H1 (cell line): ENCODE measurements at places on chromosomes 5 and 9. TPM values are rescaled to one million over a fixed set of nuclear protein-coding genes. Genes with fewer than 3 reads are reported as not detected.

The GADD45G gene
- total RNA-seq: 7.0 and 9.2 TPM in 2 replicates

The PDE6A gene
- total RNA-seq: not detected in 2 replicates

The STXBP1 gene
- 60.9 and 61.9 TPM in 2 replicates for total RNA-seq

The COL23A1 gene
- 4.7 and 5.9 TPM in 2 replicates for total RNA-seq

The SPINK6 gene
- total RNA-seq: not detected in 2 replicates

The UBAP2 gene
- 72.0 and 75.0 TPM in 2 replicates for total RNA-seq

The UBE2QL1 gene
- 0.43 and 0.44 TPM in 2 replicates for total RNA-seq

The SPATA31E1 gene
- 0.09 TPM in 1 of 2 replicates, not detected in the other for total RNA-seq

The EGR1 gene
- 35.5 and 39.6 TPM in 2 replicates for total RNA-seq

DNA sequence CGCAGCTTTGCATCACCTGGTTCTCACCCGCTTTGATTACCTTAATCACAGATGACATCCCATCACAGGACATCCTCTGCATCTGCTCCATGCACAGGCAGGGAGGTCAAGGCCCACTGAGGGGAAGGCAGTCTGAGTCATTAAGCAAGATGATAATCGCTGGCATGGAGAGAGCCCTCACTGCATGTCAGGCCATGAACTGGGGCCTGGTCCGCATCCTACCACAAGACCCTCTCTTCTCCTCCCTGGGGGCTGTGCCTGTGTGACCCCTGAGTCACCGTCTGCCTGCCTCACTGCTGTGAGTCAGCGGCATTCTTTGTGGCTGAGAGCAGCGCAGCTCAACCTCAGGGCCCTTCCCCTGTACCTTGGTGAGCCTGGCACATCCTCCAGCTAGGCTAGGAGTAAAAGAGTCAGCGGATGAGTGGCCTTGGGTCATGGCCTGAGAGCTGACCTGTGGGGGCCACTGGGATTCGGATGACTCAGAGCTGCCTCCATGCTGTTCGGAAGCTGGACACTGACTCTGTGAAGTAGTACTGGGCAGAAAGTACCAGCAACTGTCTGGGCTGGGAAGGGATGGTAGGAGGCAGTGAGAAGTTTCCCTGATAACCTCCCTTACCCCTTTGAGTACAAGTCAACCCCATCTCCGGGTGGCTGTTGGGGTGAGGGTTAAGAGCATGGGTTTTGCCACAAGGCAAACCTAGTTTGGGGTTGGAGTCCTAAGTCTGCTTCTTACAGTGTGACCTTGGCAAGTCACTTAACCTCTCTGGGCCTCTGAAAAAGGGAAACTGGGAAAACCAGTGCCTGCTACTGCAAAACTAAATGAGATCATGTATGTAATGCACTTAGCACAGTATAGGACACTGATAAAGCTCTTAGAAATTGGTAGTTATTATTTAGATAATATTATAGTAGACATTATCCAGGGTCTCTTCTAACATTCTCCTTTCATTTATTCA lies 14.6 kb upstream of the ARSI start:
- H3K4me3 ChIP-seq: no peak overlapping the region
- no peaks in the 10 kb centered on the region for H3K27me3 ChIP-seq

GRCh38 chr9:126761274-126761673 lies 43.6 kb upstream of the ZBTB43 start:
- no peaks in the 10 kb centered on the region for H3K36me3 ChIP-seq
- H3K4me1 ChIP-seq: no peaks in the 10 kb centered on the region
- H3K27me3 ChIP-seq: no peaks in the 10 kb centered on the region
- H3K27ac ChIP-seq: no peak overlapping the region
- DNase-seq: no peak

DNA sequence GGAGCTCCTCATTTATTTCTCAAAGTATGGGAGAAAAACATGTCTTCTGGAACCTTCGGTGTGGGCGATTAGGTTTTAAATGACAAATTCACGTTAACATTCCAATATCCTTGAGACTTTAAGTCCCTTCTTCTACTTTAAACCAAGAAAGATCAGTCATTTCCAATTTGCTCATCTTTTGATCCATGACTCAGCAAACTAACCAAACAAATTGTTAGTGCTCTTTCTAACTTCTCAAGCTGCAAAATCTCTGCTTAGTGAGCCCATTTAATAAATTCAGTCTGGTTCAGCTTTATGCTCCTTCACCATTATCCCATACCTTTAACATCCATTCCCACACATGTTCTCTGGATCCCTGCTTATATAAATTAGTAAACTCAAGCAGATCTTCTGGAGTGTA lies 5.5 kb upstream of the CCDC180 start:
- H3K4me3 ChIP-seq: no peak overlapping the region
- DNase-seq: no peak
- H3K4me1 ChIP-seq: peaks cover 4% of the 10 kb centered on the region
- no peak overlapping the region for H3K27ac ChIP-seq
- H3K27me3 ChIP-seq: no peaks in the 10 kb centered on the region

DNA sequence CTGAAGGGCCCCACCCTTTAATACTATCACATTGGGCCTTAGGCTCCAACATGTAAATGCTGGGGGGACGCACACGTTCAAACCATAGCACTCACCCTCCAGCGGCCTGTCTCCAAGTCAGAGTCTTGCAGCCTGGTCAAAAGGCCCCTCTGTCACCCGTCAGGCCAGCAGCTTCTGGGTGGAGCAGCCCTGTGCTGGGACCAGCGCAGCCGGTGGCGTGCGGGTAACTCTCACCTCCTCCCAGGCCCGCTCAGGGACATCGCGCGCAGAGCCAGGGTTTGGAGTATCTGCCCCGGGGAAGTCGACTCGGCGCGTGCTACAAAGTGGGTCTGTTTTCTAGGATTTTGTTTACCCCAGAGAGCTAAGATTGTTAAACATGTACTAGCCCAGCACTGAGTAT lies 93.0 kb upstream of the COL5A1 start:
- DNase-seq: no peak
- H3K4me3 ChIP-seq: no peak overlapping the region
- H3K4me1 ChIP-seq: peaks cover 12% of the 10 kb centered on the region
- no peaks in the 10 kb centered on the region for H3K36me3 ChIP-seq

GRCh38 chr5:78112931-78113330 lies 181.6 kb downstream of the AP3B1 start:
- no peak overlapping the region for H3K4me3 ChIP-seq
- no peak overlapping the region for H3K27ac ChIP-seq
- no peaks in the 10 kb centered on the region for H3K4me1 ChIP-seq
- DNase-seq: no peak
- no peaks in the 10 kb centered on the region for H3K27me3 ChIP-seq

DNA sequence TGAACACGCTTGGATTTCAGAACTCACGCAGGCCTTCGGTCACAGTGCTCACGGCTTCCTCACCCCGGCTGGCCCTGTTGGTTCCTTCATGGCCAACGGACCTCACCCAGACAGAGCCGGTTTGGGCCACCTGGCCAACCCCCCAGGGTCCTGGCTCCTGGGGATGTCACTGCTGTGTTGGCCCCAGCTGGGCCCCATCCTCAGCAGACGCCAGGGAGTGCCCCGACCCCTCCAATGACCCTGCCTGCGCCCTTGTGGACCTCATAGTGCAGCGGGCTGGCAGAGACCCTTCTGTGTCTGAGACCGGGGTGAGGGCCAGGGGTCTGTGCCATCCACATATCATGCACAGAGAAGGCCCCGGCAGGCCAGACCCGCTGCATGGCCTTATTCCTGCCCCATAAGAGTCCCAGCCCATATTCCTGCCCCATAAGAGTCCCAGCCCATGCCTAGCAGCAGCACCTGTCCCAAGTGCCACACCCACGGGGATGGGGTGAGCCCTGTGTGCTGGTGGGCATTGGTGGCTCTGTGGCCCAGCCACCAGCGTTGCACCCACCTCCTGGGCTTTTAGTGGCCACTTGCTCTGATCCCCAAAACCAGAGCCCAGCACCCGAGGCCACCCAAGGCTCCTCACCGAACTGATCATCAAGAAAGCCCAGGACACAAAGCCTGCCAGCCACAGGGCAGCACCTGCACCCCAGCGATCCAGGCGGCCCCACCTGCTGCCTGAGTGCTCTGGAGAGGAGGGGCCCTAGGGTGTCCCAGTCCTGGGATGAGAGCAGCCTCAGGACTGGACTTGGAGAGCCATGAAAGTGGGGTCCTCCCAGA lies 1.3 kb upstream of the LPCAT1 start:
- no peaks in the 10 kb centered on the region for H3K4me1 ChIP-seq
- no peak overlapping the region for H3K4me3 ChIP-seq
- H3K36me3 ChIP-seq: no peaks in the 10 kb centered on the region
- no peak for DNase-seq
- H3K27ac ChIP-seq: 0 out of 2 replicates have a peak overlapping the region, but pooled peaks have one; percentile 30
- H3K27me3 ChIP-seq: no peaks in the 10 kb centered on the region

DNA sequence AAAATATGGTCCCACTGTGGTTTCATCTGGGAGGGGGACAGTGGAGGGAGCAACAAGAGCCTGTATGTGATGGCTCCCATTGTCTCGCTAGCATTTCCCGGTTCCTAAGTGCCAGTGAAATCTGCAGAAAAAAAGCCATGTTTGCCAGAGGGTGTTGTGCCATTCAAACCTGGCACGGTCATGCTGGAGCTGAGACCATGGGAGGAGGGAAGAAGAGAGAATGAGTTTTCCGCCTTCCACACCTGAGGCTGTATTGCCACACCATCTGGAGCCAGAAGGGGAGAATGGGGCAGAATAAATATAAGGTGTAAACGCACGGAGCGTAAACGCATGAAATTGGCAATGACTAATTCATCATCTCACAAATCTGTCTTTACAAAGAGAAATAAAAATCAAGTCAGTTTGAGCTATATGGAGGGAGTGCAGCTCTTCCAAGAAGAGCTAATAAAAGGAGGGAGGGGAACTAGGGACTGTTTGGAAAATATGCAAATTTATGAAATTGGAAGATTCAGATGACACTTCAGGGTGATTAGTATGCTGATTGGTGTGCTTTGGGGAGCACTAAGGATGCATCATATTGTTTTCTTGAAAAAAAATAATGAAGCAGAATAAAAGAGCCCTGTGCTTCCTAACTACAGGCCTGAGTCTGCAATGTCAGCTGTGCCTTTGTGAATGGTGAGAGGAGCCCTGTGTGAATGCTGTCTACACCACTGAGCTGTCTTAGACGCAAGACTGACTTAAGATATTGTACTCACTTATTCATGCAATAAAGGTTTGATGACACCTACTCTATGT lies 237.9 kb downstream of the NSG2 start:
- H3K4me3 ChIP-seq: no peak overlapping the region
- no peaks in the 10 kb centered on the region for H3K27me3 ChIP-seq
- no peak for DNase-seq
- no peaks in the 10 kb centered on the region for H3K36me3 ChIP-seq
- no peaks in the 10 kb centered on the region for H3K4me1 ChIP-seq

DNA sequence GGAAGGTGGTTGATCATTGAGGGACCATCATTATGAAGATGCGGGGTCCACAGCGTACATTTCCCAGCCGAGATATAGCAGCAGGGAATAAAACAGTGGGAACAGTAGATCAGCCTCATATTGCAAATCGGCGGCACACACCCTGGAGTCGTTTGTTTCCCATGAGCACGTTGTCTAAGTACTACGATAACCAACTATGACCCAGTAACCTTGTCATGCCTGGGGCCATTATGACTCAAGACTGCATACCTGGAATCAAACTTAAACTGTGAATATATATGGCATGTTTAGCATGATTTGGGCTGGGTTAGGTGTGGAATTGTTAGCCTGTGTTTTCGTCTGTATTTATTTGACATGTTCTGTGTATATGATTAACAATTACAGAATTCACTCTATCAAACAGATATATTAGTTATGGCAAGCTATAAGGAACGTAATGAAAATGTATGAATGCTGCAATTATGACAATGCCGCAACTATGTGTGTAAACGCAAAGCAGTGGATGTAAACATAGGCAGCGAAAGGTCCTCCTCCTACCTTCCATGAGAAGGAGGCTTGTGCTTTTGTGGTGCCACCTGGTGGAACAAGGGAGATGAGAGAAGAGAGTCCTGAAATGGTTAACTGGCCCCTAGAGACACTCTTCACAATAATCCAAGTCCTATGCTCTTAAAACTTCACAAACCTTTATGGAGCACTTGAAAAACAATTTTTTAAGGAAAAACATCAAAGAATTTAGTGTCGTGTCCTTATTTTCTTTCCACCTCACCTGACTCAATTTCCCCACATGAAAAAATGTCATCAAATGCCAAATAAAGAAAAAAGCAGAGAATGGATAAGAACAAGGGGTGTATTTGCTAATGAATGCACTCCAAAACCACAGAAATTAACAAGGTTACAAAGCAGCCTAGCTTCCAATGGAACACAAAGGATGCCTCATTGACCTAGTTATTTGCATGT lies 47.1 kb downstream of the SEMA5A start:
- no peaks in the 10 kb centered on the region for H3K27me3 ChIP-seq
- no peak overlapping the region for H3K27ac ChIP-seq
- H3K4me3 ChIP-seq: no peak overlapping the region
- H3K4me1 ChIP-seq: no peaks in the 10 kb centered on the region
- peak; percentile 52 for DNase-seq
- no peaks in the 10 kb centered on the region for H3K36me3 ChIP-seq

DNA sequence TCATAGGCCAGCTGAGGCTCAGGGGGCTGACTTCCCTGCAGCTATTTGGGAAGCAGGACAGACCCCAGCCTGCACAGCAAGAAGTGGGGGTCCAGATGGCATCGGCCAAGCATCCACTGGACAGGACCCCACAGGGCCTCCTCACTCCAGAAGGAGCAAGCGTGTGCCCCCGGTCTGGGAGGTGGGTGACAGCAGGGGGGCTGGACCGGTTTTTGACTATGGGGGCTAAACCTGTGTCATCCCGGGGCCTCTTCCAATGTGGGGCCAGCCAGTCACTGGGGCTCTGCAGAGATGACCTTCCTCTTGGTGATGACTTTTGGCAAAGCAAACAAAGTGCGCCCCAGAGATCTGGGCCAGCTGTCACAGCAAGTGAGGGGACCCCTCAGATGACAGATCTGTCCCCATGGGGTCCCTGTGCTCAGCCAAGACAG lies 163.9 kb downstream of the OLFM1 start:
- no peaks in the 10 kb centered on the region for H3K36me3 ChIP-seq
- no peaks in the 10 kb centered on the region for H3K27me3 ChIP-seq
- H3K27ac ChIP-seq: no peak overlapping the region
- DNase-seq: no peak
- H3K4me3 ChIP-seq: no peak overlapping the region

DNA sequence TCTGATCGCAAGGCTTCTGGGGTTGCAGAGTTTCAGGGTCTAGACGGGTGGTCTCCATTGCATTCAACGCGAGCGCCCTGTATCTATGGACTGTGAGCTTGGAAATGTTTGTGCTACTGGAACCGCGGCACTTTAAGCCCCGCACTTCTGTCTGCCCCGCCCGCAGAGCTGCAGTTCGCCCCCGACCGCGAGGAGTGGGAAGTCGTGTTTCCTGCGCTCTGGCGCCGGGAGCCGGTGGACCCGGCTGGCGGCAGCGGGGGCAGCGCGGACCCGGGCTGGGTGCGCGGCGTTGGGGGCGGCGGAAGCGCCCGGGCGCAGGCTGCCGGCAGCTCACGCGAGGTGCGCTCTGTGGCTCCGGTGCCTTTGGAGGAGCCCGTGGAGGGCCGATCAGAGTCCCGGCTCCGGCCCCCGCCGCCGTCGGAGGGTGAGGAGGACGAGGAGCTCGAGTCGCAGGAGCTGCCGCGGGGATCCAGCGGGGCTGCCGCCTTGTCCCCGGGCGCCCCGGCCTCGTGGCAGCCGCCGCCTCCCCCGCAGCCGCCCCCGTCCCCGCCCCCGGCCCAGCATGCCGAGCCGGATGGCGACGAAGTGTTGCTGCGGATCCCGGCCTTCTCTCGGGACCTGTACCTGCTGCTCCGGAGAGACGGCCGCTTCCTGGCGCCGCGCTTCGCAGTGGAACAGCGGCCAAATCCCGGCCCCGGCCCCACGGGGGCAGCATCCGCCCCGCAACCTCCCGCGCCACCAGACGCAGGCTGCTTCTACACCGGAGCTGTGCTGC lies 1.0 kb downstream of the ADAMTS19 start:
- H3K4me3 ChIP-seq: peak overlapping the region; percentile 86
- H3K27ac ChIP-seq: 0 out of 2 replicates have a peak overlapping the region, but pooled peaks have one; percentile 5
- H3K36me3 ChIP-seq: no peaks in the 10 kb centered on the region
- no peak for DNase-seq
